OCI-M1 (cell line): ENCODE measurements at places on chromosomes 6 and 20.

DNA sequence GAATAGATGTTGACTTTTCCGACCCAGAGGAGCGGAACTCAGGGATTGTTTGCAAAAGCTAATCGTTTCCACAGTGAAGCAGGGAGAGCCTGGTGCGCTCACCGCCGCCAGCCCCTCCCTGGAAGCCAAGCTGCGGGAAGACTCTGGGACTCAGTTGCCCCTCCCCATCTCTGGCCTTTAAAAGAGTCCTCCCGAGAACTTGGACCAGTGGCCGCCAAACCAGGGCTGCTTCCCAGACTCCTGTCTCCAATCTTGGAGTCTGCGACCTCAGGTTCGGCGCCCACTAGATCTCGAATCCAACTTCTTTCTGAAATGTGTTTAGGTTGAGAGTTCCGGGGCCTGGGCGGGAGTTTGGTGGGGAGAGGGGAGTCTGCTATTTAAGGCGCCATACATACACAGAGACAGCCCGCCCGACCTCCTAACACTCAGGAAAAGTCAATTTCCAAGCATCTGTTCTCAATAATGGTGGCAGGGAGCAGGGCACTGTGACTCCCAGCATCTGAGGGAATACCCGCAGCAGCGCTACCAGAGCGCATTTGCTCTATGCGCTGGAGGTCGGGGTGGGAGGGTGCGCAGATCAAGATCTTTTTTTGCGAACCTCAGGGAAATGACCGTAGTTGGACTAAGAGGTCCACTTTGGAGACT is 800 bp upstream of the GRIK2 start:
- no peak for DNase-seq

DNA sequence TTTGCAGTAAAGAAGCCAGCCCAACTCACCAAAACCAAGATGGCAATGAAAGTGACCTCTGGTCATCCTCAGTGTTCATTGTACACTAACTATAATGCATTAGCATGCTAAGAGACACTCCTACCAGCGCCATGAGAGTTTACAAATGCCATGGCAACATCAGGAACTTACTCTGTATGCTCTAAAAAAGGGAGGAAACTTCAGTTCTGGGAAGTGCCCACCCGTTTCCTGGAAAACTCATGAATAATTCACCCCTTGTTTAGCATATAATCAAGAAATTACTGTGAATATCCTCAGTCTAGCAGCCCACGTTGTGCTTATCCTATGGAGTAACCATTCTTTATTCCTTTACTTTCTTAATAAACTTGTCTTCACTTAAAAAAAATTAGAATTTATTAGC is 19.4 kb upstream of the TRERF1 start:
- peak; percentile 12 for DNase-seq

- DNase-seq, result no peak
These were observed 155.2 kb downstream of the PACRG start for GRCh38 chr6:162882801-162883481.

DNA sequence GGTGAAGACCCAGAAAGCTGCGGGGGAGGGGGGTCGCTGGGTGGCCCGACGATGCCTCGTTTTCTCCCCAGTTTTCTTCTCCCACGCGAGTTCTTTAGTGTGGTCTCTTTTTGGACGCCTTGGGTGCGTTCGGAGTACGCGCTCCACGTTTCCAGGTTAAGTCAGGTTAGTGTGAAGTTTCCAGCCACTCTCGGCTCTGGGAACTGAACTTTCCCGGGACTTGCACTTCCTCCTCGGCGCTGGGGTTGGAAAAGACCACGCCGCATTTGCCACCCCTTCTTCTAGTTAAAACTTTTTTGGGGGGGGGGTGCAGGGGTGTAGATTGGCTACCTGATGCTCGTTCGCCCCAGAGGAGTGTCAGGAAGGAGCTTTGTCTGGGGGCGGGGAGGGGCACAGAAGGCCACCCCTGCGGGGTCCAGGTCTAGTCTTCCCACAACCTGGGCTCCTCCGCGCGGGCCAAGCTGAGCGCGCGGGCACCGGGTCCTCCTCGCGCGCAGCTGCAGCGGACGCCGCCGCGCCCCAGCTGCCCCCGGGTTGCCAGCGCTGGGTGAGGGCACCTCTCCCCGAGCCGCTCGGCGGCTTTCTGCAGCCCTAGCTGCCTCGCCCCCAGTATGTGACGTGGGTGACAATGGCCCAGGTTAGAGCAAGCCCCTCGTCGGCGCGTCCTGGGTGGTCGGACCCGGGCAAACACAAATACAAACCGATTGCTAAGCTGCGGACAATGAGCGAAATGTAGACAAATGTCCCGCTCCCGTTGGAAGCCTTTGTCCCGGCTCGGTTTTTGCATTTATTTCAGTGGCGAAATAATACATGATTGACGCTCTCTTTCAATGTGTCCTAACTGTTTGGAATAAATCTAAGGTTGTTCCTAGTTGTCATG is 1.7 kb upstream of the NKX2-2 start:
- no peak for DNase-seq

DNA sequence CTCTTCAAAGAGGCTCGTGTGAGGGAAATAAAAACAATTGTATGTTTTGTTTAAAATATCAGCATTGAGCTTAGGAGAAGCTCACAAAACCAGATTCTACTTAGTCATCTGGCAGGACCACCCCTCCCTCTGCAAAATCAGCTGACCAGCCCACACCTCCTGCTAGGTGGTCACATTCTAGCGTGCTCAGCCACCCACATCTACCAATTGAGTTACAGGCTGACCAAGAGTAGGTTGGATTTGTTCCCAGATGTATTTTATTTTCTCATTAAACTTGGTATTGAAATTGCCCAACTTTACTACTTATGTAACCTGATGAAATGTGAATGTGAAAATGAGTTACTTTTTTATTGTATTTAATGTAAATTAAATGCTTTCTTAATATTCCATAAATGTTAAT is 56.2 kb downstream of the SLC22A2 start:
- no peak for DNase-seq

GRCh38 chr20:9011121-9011520 is 57.8 kb upstream of the PLCB4 start:
- no peak for DNase-seq

- no peak for DNase-seq
These were observed 239.6 kb downstream of the ANKRD60 start for GRCh38 chr20:57988828-57989227.

DNA sequence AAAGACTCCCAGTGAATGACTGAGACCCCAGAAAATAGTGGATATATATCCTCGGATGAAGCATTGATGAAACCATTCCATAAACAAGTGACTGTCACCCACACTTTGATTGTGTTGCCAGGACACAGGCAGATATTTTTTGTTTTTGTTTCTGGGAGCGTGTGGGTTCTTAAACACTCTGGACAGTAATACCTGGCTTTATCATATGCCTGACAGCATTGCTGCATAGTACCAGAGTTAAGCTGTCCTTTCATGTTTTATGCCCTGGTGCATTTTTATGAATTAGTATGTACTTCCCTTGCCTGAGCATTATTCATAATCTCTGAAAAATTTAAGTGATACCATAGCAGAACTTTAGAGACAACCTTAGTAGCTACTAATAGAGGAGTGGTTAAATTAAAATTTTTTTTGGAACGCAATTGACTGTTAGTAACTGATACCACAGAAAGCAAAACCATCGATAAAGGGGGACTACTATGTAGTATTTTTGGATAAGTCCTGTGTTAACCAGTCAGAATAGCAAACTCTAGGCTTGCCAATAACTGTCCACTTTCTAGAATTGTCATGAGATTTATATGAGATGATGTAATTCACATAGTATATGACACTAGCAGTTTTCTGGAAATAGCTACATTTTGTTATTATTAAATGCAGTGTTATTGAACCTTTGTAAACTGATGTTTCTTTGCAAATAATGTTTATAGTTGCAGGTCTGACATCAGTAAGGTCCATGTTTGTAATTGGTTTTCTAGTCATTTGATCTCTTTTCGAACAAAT is 30.4 kb downstream of the SENP6 start:
- peak; percentile 76 for DNase-seq

- no peak for DNase-seq
These were observed 7.4 kb upstream of the KIF16B start for GRCh38 chr20:16580620-16581019.

DNA sequence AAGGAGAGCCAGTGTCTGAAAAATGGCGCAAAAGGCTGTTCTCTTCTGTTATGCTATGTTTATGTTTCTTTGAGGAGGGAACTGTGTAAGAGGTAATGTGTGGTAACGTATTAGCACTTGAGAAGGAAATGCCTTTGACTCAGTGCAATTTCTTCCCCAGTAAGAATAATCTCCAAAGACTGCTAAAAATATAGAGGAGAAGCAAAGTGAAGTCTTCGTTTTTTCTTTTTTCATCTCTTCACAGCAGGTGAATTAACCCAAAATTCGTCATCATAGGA is 47.1 kb upstream of the IFNGR1 start:
- no peak for DNase-seq
